ENCODE measurements at places on chromosomes 4 and X.

DNA sequence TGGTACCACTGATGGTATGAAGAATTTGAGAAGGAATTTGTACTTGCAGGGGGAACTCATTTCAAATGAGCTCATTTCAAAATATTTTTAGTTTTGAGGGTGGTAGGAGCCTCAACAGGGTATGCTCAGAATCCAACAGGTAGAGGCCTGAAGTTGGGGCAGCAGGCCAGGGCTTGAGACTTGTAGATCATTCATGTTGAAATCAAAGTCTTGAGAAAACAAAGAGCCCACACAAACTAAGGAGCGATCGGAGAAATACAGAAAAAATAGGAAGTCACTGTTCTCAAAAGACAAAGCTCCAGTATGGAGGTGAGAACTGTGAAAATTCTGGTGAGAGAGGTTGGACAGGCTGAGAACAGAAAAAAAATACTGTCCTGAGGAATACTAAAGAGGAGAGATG is 979 bp upstream of the SLC9A6 start:
- DNase-seq: no peak

- DNase-seq: no peak
Measured at GRCh38 chr4:22932326-22932725, 239.6 kb downstream of the GBA3 start.

GRCh38 chr4:188005561-188005960 is 10.0 kb downstream of the ZFP42 start:
- no peak for DNase-seq

DNA sequence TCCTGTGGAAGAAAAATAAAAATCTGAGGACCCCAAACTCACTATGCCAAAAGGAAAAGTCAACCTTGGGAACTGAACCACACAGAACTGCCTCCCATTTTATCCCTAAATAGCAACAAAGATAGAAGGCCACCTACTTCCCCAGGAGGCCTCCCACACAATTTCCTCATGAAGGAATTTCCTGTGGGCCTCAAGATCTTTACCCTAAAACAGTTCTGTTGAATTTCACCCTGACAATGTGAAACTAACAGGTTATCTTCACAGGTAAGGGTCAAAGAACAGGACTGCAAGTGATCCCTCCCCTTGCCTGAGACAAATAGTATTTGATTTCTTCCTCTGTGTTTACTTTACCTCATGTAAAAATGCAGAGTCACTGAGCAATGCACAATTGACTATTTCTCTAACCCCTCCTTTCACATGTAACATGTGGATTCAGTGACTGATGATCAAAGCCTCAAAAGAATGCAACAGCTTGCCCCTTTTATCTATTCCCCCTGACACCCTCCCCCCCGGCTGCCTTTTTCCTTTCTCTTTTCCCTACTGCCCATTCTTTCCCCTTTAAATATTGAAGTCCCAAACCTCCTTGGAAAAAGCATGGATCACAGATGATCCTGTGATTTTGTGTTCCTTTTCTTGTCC is 33.3 kb downstream of the MEPE start:
- no peak for DNase-seq

DNA sequence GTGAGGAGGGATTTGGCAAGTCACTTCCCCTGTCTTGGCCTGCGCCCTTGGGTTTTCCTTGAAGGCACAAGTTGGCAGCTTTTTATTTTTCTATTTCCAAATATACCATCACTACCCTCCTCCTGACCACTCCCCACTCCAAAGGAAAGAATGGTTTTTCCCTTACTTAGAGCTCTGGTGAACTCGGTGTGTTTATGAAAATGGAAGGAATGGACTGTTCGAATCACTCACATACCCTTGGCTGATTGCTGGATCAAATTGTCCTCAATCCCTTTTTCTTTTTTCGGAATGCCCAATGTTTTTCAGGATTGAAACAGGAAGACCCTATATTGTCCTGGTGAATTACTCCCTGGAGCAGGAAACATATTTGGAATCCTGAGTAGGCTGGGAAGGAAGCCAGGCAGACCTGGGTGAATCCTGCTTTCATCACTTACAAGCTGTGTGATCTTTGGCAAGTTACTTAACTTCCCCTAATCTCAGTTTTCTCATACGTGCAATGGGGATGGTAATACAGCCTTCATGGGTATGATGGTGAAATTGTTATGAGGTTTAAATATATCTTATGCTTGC is 70.7 kb downstream of the RTL5 start:
- DNase-seq: no peak

All from NCI-H1417 treated with DMSO at 0.1 percent for 48 hours (cell line).